ENCODE measurements at places on chromosomes 4 and X.

- no peak for DNase-seq
Observed at GRCh38 chr4:136355970-136356369, 1176.3 kb downstream of the PCDH18 start.

DNA sequence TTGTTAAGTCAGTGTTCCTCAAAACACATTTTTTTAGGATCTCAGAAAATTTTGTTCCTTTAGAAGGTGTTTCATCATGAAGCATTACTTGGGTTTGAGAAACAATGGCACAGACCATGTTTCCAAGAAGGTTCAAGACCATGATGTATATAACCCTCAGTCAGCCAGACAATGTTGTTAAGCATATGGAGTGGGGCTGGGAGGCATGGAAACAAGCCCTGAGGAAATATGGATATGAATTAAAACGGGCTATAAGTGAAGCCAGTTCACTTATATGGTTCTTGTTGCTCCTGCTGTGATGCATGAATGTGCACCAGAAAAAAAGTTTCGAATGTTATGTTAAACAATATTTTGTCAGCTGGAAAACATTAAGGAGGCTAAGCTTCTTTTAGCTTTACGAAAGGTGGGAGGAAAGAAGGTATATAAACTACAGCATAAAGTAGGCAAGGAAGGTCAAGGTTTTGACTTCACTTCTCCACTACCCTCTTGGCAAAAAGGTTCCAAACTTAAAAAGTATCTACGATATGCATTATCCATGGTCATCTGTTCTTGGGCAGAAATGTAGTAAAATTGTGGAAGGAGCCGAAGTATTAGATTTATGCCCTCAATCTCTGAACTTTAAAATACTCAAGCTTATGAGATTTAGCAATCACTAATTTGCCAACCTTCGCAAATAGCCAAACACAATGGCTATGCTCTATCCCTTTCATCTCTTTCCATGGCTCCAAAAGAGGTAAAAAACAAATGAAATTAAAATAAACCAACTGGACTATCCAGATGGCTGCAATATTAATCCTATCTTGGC is 277.3 kb downstream of the CHIC1 start:
- DNase-seq = no peak

GRCh38 chrX:48165241-48165640 is 31.4 kb downstream of the SSX5 start:
- DNase-seq = no peak

- DNase-seq = no peak
Observed at GRCh38 chrX:123773258-123773988, 40.6 kb upstream of the THOC2 start.

DNA sequence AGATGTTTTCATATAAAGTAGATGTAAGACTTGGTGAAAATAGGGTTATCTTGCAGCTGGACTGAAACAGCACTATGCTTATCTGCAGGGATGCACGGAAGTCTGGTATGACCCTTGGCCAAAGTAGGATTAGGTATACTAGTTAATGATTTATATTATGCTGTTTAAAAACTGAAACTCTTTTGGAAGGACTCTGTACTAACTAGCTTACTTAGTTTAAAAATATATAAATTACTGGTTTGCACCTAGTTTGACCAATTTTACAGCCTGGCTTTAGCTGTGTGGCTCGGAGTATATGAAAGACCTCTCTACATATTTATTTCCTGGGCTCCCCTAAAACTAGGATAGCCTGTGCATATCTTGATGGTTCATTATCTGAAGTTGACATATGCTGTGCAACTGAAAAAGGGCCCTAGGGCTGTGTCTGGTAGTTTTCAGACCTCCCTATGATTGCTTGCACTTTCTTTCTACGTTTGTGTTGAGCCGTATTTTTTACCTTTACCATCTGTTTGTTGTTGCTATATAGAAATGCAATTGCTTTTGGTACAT is 89.2 kb downstream of the TMEM144 start:
- DNase-seq = no peak

DNA sequence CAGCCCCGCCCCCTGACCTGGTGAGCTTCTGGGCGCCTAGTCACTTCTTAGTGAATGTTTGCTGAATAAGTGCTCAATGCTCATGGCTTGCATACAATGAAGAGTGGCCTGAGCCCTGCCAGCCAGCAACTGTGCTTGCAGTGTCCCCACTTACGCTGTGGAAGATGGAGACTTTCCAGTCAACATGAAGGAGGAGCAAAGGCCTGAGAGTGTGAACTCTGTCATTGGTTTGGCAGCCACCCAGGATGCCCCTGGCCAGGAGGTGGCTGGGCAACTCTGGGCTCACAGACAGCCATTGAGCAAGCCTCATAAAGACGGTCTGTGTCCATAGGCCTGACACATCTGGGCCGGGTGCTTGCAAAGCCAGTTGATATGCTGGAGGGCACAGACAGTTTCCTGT is 72.1 kb upstream of the MAMLD1 start:
- DNase-seq = no peak

DNA sequence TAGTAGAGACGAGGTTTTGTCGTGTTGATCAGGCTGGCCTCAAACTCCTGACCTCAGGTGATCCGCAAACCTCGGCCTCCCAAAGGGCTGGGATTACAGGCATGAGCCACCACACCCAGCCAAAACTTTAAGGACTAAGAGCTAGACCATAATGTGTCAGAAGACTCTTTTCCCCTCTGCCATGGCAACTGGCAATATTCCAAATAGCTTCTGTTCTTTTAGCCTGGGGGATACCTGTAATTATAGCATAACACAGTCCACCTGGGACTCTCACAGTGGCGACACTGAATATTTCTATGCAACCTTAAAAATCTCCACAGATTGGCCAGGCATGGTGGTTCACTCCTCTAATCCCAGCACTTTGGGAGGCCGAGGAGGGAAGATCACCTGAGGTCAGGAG is 45.5 kb upstream of the RBM47 start:
- no peak for DNase-seq

DNA sequence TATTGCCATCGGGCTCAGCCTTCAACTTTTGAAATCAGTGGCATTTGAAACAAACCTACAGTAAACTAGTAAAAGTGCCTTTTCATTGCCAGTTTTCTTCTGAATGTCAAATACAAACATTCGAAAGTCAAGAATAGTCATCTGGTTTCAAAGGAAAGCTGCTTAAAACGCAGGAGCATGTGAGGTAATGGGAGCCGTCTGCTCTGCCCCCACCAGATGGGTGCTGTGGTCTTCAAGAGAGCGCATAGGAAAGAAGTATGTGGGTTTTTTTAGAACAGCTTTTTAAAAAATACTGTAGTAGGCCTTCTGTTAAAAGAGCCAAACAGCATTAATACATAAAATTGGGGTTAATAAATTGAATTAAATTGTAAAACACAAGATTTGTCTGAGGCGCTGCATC is 88.6 kb downstream of the STOX2 start:
- DNase-seq = no peak

DNA sequence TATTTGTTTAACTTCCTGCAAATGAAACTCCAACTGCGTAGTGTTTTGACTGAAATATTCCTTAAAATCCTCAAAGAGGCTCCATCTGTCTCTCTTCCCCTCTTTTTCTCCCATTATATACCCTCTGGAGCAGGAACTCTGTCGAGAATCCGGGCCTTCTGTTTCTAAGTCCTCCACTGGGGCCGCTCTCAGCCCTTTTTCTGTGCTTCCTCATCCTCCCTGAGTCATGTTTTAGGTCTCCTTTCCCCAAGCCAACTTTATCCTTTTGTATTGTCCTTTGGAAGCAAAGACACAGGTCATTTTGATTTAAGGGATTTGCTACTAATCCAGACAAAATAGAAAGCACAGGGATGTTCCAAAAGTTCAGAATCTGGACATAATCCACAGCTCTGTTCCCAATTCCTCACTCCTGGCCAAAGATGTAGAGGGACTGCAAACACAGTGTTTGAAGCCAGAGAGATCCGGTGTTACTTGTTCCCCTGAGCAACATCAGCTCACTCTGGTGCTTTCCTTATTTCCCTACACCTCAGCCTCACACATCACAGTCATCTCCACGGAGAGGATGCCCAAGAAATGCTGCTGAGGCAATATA is 131.0 kb upstream of the KLF3 start:
- DNase-seq = no peak

- no peak for DNase-seq
Observed at GRCh38 chr4:29565256-29565655, 1154.9 kb upstream of the PCDH7 start.

DNA sequence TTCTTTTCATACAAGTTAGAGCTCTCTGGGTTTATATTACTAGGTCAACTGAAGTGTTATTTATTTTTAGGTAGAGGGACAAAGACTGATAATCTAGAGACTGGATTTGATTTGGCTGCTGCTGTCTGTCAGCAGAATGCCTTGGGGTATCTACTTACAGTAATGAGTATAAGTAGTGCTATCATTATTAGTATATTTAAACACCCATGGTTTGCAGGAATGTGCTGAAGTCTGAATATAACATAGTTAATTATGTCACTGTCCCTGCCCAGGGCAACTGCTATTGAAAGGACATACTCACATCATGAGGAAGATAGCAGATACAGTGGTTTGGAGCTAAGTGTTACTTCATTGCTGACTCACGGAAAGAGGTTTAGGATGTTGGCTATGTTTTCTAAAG is 76.2 kb downstream of the PRRG1 start:
- DNase-seq = no peak

Measured in cerebellar cortex (tissue), 1 donor.